ENCODE measurements at places on chromosomes 13 and 19. TPM values are rescaled to one million over a fixed set of nuclear protein-coding genes. Genes with fewer than 3 reads are reported as not detected.

Gene SLAIN1
- total RNA-seq: 1.3 TPM

- no peak overlapping the region for H3K4me3 ChIP-seq
- peaks cover 19% of the 10 kb centered on the region for H3K4me1 ChIP-seq
- no peaks in the 10 kb centered on the region for H3K27me3 ChIP-seq
- no peaks in the 10 kb centered on the region for H3K36me3 ChIP-seq
Measured at GRCh38 chr13:51618626-51619025, 34.4 kb downstream of the WDFY2 start.

- no peaks in the 10 kb centered on the region for H3K27me3 ChIP-seq
- no peak for DNase-seq
- H3K4me1 ChIP-seq: no peaks in the 10 kb centered on the region
- H3K36me3 ChIP-seq: no peaks in the 10 kb centered on the region
- H3K27ac ChIP-seq: no peak overlapping the region
Measured at GRCh38 chr13:63542770-63543169, 2127.1 kb upstream of the PCDH20 start.

- no peak overlapping the region for H3K27ac ChIP-seq
- no peaks in the 10 kb centered on the region for H3K4me1 ChIP-seq
- DNase-seq: peak; percentile 79
- H3K27me3 ChIP-seq: no peaks in the 10 kb centered on the region
Measured at GRCh38 chr19:17766543-17767131, 15.4 kb downstream of the FCHO1 start.

Gene IL11
- total RNA-seq: 0.66 TPM

DNA sequence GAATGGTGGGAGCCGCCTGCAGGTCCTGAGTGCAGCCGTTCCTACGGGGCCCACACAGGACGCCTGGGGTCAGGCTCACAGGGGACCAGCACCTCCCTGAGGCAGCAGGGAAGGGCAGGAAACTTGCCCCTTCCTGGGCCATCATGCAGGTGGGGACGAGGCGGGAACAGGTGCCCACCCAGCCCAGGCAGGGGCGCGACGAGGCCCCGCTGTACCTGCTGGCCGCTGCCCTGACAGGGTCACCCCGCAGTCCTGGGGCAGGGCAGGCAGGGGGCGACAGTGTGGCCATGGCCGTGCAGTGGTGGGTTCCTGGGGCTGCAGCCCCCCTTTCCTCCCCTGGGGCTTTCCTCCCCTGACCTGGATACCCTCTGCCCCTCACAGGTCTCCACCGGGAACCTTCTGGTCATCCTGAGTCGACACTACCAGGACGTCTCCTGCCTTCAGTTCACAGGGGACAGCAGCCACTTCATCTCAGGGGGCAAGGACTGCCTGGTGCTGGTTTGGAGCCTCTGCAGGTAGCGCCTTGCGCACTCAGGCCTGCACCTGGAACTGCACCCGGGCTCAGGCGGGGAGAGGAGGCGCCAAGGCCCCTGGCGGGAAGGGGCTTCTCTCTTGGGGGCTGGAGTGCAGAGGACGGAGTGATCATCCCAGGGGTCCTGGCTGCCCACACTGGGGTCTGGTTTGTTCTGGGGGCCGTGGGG lies 5.4 kb downstream of the WDR18 start:
- no peak overlapping the region for H3K4me3 ChIP-seq
- no peak overlapping the region for H3K27ac ChIP-seq
- DNase-seq: no peak

Gene KIR3DL2
- not detected for total RNA-seq

DNA sequence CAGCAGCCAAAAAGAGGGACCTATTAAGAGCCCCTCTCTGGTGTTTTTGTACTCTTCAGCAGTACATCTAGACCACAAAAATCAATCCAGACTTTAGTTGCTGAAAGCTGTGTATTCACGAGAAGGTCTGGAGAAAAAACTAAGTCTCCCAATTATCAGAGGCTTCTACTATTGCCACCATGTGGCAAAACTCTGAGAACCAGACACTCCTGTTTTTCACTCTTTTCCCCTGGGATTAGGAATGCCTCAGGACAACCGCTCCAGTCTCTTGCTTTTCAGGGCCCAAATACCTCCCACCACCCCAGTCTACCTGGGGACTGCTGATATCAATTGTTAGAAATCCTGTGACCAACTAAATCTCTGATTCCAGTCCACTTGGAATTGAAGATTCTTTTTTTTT lies 30.1 kb upstream of the OBI1 start:
- H3K4me1 ChIP-seq: no peaks in the 10 kb centered on the region
- H3K36me3 ChIP-seq: no peaks in the 10 kb centered on the region
- H3K4me3 ChIP-seq: no peak overlapping the region

Gene ISOC2
- 34.2 TPM for total RNA-seq

GRCh38 chr13:110319397-110319773 lies 12.3 kb downstream of the COL4A2 start:
- H3K4me1 ChIP-seq: peaks cover 30% of the 10 kb centered on the region
- DNase-seq: no peak
- no peak overlapping the region for H3K4me3 ChIP-seq

DNA sequence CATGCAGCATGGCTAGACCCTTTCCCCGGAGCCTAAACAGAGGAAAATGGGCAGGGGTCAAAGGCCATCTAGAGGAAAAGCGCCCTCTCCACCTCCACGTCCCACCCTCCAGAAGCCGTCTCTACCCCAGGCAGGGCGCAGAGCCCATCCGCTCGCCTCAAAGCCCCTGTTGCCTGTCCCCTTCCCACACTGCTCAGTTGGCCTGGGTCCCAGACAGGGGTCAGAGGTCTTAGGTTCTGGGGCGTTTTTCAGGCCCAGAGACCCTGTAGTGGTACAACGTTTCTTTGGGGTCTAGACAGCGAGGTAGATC lies 285 bp downstream of the TMEM143 start:
- peaks cover 6% of the 10 kb centered on the region for H3K4me1 ChIP-seq
- no peaks in the 10 kb centered on the region for H3K27me3 ChIP-seq
- peak overlapping the region; percentile 84 for H3K4me3 ChIP-seq
- no peak for DNase-seq
- no peaks in the 10 kb centered on the region for H3K36me3 ChIP-seq

Gene TMEM59L
- 0.51 TPM for total RNA-seq

Gene SAFB2
- total RNA-seq: 35.8 TPM

Gene TMEM259
- 57.8 TPM for total RNA-seq

DNA sequence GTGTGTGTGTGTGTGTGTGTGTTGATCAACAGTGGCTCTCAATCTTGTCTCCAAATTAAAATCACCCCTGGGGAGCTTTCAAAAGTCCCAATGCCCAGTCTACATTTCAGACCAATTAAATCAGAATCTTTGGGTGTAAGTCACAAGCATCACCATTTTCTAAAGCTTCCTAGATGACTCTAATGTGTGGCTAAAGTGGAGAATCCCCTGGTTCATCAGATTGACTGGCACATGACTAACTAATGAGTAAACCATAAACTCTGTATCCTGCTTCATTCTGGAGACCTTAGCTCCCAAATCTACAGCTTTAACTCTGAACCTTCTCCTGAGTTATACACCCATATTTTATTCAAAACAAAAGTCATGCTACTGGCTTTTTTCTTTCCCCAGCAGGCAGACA lies 131.3 kb downstream of the SUCLA2 start:
- H3K36me3 ChIP-seq: no peaks in the 10 kb centered on the region
- no peak overlapping the region for H3K4me3 ChIP-seq
- no peaks in the 10 kb centered on the region for H3K4me1 ChIP-seq

- peaks cover 6% of the 10 kb centered on the region for H3K4me1 ChIP-seq
- H3K27me3 ChIP-seq: no peaks in the 10 kb centered on the region
- no peak for DNase-seq
- H3K36me3 ChIP-seq: no peaks in the 10 kb centered on the region
- H3K4me3 ChIP-seq: no peak overlapping the region
- H3K27ac ChIP-seq: no peak overlapping the region
Measured at GRCh38 chr13:44146138-44146537, 227.5 kb upstream of the SERP2 start.

Gene PRR22
- total RNA-seq: 0.26 TPM

DNA sequence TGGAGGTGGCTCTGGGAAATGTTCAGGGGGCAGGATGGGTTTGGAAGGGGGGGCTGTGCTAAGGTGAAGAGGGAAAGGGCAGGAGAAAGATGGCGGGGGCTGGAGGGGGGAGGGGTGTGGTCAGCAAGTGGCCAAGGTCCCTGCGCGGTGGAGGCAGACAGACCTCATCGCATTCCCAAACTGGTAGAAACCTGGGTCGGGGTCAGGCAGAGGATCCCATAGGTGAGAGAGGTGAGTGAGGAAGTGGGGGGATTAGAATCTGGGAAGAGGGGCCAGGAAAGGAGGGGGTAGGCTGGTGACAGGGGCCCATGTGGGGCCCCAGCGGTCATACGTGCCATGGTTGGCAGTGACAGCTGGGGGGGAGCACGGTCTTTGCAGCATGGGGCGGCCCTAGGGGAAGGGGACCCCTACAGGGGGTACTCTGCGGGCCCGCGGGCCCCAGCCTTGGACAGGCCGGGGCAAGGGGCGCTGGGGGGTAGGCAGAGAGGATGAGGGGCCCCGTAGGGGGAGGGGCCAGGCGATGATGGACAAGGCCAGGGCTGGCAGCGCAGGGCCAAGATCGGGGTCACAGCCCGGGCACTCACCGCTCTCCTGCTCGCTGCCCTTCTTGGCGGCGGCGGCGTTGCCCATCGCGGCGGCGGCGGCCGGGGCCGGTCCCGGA lies 514 bp downstream of the PRKACA start:
- DNase-seq: no peak
- peaks cover 30% of the 10 kb centered on the region for H3K4me1 ChIP-seq
- H3K27ac ChIP-seq: peak overlapping the region; percentile 73
- peak overlapping the region; percentile 94 for H3K4me3 ChIP-seq

Gene PTGIR
- 16.5 TPM for total RNA-seq

DNA sequence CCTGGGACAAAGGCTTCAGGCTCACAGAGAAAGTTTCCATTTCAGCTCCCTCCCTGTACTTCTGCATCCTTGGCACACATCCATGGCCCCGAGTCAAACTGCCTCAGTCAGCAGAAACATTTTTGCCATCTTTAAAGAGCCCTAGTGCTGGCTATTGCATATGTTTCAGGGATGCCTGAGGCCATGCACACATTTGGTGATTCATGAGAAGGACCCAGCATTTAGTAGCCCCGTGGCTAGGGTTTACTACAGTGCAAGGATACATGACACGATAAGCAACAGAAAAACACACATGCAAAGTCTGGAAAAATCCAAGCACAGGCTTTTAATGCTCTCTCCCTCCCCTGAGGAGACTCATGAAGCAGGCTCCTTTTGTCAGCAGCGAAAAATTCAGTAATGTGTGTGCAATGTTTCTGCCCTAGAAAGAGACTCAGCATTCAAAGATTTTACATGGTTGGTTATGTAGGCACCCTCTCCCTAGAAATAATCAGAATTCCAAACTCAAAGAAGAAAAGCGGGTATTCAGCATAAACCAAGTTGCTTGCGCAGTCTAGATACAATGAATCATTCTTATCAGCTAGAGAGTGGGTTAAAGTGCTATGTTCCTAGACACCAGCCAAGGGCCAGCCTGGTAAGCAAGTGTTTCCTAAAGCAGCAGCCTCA lies 17.6 kb downstream of the ACOD1 start:
- H3K27ac ChIP-seq: no peak overlapping the region
- no peak overlapping the region for H3K4me3 ChIP-seq
- H3K27me3 ChIP-seq: no peaks in the 10 kb centered on the region
- H3K4me1 ChIP-seq: no peaks in the 10 kb centered on the region
- H3K36me3 ChIP-seq: no peaks in the 10 kb centered on the region
- DNase-seq: peak; percentile 88

- H3K4me1 ChIP-seq: no peaks in the 10 kb centered on the region
- no peak overlapping the region for H3K4me3 ChIP-seq
- no peak for DNase-seq
- no peak overlapping the region for H3K27ac ChIP-seq
- no peaks in the 10 kb centered on the region for H3K36me3 ChIP-seq
Measured at GRCh38 chr13:84137292-84137691, 255.0 kb upstream of the SLITRK1 start.

DNA sequence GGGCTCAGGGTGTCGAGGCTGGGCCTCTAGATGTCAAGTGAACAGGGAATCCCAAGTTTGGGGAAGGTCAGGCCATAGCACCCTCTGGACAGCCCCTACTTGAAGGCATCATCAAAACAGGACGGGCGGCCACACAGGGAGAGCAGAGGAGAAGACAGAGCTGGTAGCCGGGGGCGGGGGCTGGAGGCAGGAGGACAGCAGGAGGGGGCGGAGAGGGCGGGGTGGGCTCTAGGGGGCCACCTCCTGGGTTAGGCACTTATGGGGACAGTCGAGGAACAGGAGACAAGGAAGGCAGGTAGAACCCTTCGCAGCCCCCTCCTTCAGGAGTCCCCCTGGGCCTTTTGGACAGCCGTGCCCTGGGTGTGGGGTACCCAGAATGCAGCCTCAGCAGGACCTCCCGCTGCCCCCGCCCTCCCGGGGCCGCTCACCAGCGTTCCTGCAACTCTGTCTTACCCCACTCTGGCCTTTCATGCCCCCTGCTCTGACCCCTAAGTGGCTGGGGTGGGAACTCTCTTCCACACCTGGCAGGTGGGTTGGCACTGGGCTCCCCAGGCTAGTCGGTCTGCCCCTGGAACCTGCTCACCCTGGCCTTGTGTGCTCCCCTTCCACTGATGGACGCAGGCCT lies 5.8 kb downstream of the SSBP4 start:
- peaks cover 36% of the 10 kb centered on the region for H3K4me1 ChIP-seq
- H3K27ac ChIP-seq: peak overlapping the region; percentile 33
- no peak for DNase-seq
- H3K27me3 ChIP-seq: no peaks in the 10 kb centered on the region

DNA sequence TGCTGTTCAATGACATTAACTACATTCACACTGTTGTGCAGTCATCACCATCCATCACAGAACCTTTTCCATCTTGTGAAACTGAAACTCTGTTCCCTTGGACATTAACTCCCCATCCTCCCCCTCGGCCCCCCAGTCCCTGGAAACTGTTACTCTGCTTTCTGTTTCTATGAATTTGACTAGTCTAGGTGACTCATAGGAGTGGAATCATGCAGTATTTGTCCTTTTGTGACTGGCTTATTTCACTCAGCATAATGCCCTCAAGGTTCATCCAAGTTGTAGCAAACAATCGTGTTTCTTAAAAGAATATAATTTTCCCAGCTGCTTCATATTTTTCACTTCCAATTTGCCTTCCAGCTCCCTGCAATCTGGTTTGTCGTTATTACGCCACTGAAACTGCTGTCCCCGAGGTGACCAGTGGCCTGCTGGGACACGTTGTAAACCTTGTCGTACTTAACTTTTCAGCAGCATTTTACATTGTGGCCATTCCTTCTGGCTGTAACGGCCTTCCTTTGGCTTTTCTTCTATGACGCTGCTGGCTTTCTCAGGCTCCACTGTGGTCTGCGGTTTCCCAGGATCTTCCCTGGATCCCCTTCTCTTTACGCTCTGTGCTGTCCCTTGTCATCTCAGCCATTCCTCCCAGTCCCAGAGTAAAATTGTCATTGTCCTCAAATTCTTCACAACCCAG lies 74.0 kb downstream of the DHRS12 start:
- no peak overlapping the region for H3K4me3 ChIP-seq
- H3K27ac ChIP-seq: peak overlapping the region; percentile 90
- DNase-seq: peak; percentile 87

Gene MADCAM1
- total RNA-seq: 0.26 TPM

- no peaks in the 10 kb centered on the region for H3K36me3 ChIP-seq
- no peak for DNase-seq
- H3K4me1 ChIP-seq: no peaks in the 10 kb centered on the region
- no peak within 1 kb of the TSS for H3K4me3 ChIP-seq
Measured at GRCh38 chr19:5839065-5840017, at the start of gene FUT6. Gene FUT6 (minus strand): TSS chr19:5839702. CDS start chr19:5832567, 7,135 bp downstream.

GRCh38 chr19:31890230-31890629 lies 455.2 kb upstream of the ZNF507 start:
- H3K4me1 ChIP-seq: no peaks in the 10 kb centered on the region
- no peaks in the 10 kb centered on the region for H3K27me3 ChIP-seq
- no peak overlapping the region for H3K27ac ChIP-seq
- no peaks in the 10 kb centered on the region for H3K36me3 ChIP-seq
- H3K4me3 ChIP-seq: no peak overlapping the region
